ENCODE measurements at places on chromosomes 1 and 21.

GRCh38 chr1:166272851-166273250 is 106.0 kb upstream of the FAM78B start:
- no peak for DNase-seq

DNA sequence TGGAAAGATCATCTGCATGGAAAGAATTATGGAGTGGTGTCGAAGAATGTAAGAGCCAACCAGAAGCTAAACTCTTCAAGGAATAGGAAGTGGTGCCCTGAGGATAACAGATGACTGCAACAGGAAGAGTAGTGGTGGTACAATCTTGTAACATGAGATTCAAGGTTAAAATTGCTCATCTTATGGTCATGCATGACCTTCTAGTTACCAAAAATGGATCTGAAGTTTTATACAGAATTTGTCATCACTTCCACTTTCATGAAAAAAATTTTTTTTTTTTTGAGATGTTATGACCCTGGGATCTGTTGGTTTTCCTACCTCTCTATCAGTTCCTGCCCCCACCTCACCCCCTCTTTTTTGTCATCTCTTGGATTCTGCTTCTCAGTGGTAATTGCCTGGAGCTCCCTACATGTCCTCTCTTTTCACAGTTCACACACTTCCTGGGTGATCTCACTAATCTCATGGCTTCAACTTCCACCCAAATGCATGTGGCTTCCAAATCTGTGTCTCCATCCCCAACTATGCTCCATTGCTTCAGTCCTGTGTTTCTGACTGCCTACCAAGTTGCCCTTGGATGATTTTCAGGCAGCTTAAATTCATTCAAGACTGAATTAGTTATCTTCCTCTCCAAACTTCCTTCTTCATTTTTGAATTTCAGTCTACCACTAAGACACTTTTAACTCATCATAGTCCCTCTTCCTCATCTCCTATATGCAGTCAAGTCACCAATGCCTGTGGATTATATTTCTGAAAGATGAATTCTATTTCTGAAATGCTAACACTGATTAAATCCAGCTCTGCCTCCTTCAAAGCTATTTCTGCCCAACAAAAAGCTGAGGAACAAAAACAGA is 48.4 kb downstream of the SLAMF6 start:
- DNase-seq, result no peak

DNA sequence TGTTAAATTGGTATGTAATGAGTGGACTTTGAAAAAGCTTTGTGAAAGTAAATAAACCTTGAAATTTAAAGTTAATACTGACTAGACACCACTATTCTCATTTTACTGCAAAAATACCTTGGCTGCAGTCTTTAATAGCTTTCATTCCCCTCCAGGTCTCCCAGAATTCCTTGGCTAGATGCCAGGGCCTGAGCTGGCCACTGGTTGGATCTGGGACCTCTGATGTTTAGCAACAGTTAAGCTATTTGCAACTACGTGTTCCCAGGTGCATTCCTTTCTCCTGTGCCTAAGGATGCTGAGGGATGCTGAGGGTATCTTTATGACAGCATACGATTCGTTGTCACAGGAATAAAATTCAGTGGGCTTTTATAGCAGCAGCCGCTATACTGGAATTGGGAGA is 938.7 kb downstream of the TTLL7 start:
- no peak for DNase-seq

- DNase-seq, result no peak
These were observed 7.6 kb downstream of the DNMT3L start for GRCh38 chr21:44253832-44254710.

- peak; percentile 59 for DNase-seq
These were observed 27.7 kb upstream of the SPOCD1 start for GRCh38 chr1:31843506-31843905.

GRCh38 chr1:106435269-106435668 is 621.2 kb upstream of the PRMT6 start:
- no peak for DNase-seq

DNA sequence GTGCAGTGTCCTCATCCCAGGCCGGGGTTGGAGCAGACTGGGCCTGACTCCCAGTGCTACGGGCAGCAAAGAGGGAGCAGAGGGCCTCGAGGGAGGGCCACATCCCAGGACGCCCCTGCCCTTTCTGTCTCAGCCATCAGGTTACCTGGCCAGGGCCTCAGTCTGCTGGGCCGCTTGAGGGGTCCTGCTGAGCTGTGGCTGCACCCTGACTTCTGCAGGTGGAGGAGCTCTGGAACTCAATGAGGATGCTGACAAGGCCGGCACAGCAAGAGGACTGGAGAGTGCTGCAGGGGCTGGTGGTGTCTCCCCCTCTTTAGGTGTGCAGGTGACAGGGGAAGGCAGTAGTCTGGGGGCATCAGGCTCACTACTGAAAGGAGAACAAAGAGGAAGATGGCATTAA is 3.3 kb downstream of the ZNF692 start:
- DNase-seq, result no peak

- no peak for DNase-seq
These were observed 125.5 kb downstream of the PGBD5 start for GRCh38 chr1:230300322-230301301.

DNA sequence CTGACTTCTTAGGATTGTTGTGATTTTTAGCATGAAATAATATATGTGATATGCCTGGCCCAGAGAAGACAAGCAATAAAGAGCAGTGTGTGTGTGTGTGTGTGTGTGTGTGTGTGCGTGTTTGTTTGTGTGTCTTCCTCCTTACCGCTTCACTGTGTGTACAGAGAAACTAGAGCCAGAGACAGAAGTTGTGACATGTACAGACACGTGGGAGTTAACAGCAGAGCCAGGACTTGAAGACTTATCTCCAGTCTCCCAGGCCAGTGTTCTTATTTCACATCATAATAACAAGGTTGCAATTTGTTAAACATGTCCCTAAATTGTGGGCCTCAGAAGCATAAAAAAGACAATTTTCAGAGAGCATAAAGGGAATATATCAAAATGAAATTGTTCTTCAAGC is 192.0 kb upstream of the JUN start:
- no peak for DNase-seq

DNA sequence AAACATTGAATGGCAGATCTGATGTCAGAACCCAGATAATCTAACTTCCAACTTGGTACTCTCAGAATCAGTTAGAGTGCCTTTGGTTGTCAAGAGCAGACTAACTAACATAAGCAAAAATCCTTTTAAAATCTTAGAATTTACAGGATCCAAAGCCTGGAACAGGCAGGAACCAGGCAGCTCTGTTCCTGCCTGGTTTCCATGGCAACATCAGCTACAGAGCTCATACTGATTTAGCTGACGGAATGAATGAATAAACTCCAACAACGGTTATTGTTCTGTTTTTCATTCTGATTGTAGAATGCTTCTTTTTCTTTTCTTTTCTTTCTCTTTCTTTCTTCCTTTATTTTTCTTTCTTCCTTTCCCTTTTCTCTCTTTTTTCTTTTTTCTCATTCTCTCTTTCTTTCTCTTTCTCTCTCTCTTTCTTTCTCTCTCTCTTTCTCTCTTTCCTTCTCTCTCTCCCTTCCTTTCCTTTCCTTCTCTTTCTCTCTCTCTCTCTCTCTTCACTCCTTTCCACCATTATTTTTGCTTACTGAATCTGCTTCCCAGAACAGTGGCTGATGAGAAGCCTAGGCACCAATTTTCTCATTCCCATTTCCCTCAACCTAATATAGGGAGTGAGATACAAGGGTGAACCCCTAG is 121.6 kb downstream of the RGS7 start:
- DNase-seq, result no peak

GRCh38 chr1:64743954-64744491 is 852 bp upstream of the RAVER2 start:
- peak; percentile 15 for DNase-seq

- no peak for DNase-seq
These were observed 175.8 kb downstream of the SDCCAG8 start for GRCh38 chr1:243431591-243431990.

DNA sequence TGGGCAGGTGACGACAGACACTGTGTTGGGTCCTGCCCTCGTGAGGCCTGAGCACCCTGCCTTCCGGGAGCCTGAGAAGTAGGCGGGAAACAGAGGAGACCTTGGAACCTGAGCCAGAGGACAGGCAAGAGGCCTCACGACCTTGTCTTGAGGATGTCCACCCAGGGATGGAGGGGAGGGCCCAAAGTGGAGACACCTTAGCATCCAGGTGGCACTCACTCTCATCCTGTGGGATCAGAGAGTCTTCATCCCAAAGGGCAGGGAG is 347.2 kb downstream of the NPHP4 start:
- DNase-seq, result no peak

DNA sequence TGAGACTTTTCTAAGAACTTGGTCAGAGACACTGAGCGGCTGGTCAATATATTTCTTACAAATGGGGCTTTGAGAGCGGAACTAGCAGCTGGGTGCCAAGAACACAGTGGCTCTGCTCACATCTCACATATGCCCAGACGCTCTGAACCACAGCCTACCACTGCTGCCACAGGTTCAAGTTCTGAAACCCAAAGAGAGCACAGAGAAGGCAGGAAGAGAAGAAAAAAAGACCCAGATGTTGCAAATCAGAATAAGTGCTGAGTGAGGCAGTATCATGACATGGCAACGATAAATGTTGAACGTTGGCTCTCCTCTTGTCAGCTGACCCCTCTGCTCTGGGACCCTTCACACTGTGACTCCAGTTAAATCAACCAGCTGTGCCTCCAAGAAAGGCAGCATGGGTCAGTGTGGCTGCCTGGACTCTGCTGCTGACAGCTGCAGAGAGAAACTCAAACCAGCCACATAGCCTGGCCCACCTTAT is 26.4 kb downstream of the HIVEP3 start:
- DNase-seq, result no peak
